ENCODE measurements at places on chromosomes 5 and 9. TPM values are rescaled to one million over a fixed set of nuclear protein-coding genes. Genes with fewer than 3 reads are reported as not detected.

The SPRY4 gene
- 3.0 TPM for total RNA-seq

The CNTLN gene
- 8.4 TPM for total RNA-seq

The C5orf22 gene
- total RNA-seq, result 9.3 TPM

The PKD2L2 gene
- not detected for total RNA-seq

The GPR150 gene
- 0.32 TPM for total RNA-seq

The FOXD1 gene
- 3.3 TPM for total RNA-seq

The CYSTM1 gene
- total RNA-seq, result 13.0 TPM

The VCAN gene
- 388 TPM for total RNA-seq

The ADAMTS2 gene
- 36.8 TPM for total RNA-seq

The PALM2AKAP2 gene
- 1.9 TPM for total RNA-seq

The IFNA2 gene
- not detected for total RNA-seq

The CCL28 gene
- 1.4 TPM for total RNA-seq

The ITGA2 gene
- total RNA-seq, result 8.3 TPM

The PLPP1 gene
- total RNA-seq, result 66.0 TPM

The NACC2 gene
- total RNA-seq, result 12.9 TPM

The CTXN3 gene
- total RNA-seq, result not detected

The ENTPD2 gene
- under 0.01 TPM for total RNA-seq

The NMUR2 gene
- total RNA-seq, result not detected

The RGMB gene
- total RNA-seq, result 14.7 TPM
